ENCODE measurements at places on chromosomes 4 and X.

- DNase-seq = no peak
Observed at GRCh38 chr4:113633467-113633866, 128.1 kb downstream of the CAMK2D start.

- DNase-seq = no peak
Observed at GRCh38 chr4:166078383-166078782, 205.3 kb downstream of the TLL1 start.

DNA sequence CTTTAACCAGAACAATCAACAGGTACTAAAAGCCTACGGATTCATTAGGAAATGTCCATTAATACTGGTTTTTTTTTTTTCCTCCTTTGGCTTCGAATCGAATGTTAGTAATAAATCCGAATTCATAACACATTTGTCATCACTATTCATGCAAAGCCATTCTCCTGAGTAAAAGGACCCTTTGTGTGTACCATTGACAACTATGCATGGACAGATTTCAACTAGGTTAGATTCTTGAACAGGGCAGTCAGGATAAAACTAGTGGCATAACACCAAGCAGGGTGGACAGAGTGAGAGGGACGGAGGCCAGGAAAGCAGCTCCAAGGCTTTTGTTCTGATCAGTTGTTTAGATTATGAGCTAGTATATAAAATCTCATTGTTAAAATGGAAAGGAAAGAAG lies 1722.0 kb upstream of the TENM3 start:
- DNase-seq = no peak

- peak; percentile 68 for DNase-seq
Observed at GRCh38 chrX:24341795-24342194, 18.6 kb upstream of the SUPT20HL1 start.

DNA sequence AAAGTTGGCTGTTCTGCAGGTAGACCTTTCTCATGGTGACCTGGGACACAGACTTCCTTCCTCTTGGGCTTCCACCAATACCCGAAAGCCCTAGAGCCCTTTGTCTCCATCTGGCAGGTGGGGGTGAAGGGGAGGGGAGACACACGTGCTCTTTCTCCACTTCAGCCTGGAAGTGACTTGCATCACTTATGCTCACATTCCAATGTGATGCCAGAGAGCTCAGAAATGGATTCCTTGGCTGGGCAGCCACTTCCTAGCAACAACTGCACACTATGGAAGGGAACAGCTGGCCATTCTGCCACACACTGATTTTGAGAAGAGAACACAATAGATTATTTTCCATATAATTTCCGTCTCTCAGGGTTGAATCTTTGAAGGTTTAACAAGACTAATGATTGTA lies 36.3 kb downstream of the C4orf51 start:
- DNase-seq = no peak

DNA sequence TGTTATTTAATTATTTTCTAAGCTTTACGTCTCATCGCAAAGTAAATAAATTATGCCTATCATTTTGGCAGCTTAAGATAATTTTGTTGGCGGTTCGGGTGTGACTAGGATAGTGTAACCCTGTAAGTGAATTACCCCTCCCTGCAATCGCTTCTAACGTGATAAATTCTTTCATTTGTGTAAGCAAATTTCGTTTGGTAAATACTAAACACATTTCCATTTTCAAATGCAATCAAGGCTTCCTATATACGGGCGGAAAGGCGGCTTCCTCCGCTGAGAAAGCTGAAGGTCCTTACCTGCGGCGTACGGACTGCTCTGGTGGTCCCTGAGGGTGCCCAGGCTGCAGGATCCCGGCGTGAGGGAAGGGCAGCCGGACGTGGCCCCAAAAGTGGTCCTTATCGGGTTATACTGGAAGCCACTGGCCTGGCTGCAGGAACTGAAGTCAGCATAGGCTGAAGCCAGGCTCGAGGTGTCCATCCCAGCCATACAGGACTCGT lies 403 bp downstream of the PHOX2B start:
- DNase-seq = no peak

- DNase-seq = no peak
Observed at GRCh38 chr4:39279416-39279815, 86.7 kb downstream of the RFC1 start.

GRCh38 chr4:13309751-13310150 lies 174.4 kb downstream of the RAB28 start:
- no peak for DNase-seq

- no peak for DNase-seq
Observed at GRCh38 chrX:138690591-138690990, 20.9 kb downstream of the FGF13 start.

GRCh38 chr4:32477518-32477917 lies 1757.3 kb downstream of the PCDH7 start:
- no peak for DNase-seq

DNA sequence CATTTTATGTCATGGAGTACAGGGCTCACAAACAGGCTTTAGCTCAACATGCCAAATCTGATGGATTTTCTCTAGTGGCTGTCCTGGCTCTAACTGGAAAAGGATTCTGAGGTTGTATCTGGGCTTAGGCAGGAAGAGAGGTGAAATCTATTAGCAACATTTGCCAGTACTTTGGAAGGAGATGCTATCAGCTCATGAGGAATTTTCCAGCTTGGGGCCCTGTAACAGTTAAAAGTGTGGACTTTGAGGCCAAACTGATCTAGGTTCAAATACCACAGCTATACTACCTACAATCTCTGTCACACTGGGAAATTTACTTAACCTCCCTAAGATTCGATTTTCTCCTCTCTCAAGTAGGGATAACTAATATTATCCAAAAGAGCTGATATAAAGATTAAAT lies 119.0 kb upstream of the HCCS start:
- no peak for DNase-seq

- DNase-seq = no peak
Observed at GRCh38 chr4:83604321-83604720, 68.4 kb downstream of the GPAT3 start.

DNA sequence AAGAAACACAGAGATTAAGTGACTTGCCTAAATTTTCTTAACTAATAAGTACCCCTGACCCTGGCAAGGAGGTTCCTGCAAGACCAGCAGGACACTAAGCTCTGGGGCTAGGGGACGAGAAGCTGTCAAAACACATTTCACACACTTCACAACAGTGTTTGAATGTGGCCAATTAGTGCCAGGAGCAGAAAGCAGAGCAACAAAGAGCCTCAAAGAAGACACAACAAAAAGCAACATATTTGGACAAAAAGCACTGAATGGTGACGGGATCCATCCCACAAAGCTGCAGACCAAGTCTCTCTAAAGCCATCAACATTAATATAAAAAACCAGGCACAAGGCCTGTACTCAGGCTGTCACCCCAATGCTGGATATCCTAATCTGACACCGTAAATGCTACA lies 361.9 kb upstream of the RASGEF1B start:
- no peak for DNase-seq

DNA sequence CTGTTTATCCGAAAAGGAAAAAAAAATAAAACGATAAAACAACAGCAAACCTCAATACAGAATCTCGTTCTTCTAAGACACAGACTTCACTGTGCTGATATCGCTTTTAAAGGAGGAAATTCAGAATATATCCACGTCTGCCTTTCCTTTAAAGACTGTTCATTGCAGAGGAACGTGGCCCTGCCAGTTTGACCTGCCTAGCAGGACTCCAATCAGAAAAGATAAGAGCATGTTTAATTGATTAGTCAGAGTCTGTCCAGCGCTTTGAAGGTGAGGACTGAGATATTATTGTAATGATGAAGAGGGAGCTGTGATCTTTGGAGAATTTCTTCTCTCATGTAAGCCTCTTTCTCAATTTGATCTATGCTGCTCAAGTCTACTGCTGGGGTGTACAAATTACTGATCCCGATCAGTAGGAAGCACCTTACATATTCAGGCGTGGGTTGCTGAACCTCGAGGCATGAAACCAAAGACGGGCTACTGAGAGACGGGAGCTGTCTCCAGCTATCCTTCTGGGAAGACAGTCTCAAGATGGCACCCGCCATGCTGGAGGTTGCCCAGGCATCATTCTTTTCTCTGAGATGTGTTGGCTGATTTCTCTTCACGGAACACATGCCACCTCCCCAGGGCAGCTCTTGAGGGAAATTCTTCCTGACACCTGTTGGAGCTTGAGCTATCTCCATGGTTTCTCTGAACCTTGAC lies 146.1 kb downstream of the SHOX start:
- DNase-seq = no peak

- no peak for DNase-seq
Observed at GRCh38 chr4:99859618-99860017, 34.6 kb downstream of the LAMTOR3 start.

- peak; percentile 27 for DNase-seq
Observed at GRCh38 chr4:133802359-133803140, 399.0 kb downstream of the PABPC4L start.

DNA sequence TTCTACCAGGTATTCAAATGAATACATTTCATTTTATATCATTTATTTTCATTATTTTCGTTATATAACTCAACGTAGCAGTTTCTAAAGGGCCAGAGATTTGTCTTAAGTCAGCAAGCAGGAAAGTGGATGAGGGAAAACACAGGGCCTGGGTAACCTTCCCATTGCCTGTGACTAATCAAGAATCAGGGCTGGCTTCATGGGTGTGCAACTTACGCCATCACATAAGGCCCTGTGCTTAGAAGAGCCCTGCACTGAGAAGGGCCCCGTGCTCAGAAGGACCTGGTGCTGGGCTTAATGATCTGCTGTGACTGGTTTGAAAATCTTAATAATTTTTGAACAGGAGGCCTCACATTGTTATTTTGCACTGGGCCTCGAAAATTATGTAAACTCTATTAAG lies 65.4 kb upstream of the FAM9C start:
- no peak for DNase-seq

- DNase-seq = no peak
Observed at GRCh38 chrX:55593756-55594257, 29.4 kb upstream of the FOXR2 start.

DNA sequence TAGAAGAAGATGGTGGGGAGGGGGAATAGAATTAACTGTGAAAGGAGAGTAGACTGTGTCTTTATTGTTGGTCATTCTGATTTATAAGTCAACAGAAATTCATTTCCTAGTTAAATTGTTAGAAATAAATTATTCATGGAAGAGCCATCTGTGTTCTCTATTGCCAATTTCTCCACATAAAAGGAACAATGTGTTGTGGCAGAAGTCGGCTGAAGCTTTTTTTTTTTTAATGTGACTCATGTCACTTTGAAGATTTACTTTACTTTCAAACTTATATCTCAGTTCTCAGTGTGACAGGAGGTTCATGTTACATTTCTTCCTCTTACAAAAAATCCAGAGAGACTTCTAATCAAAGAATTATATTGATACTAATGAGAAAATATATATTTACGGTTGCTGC lies 60.5 kb downstream of the CPE start:
- DNase-seq = no peak

GRCh38 chrX:70231666-70232065 lies 2.8 kb upstream of the AWAT1 start:
- no peak for DNase-seq

GRCh38 chr4:171024720-171025303 lies 788.4 kb upstream of the GALNTL6 start:
- DNase-seq = no peak

GRCh38 chr4:148118633-148119032 lies 323.6 kb downstream of the NR3C2 start:
- DNase-seq = no peak

- DNase-seq = no peak
Observed at GRCh38 chr4:8107146-8107657, 51.4 kb downstream of the ABLIM2 start.

GRCh38 chrX:122866532-122866931 lies 317.5 kb upstream of the GRIA3 start:
- DNase-seq = peak; percentile 70

GRCh38 chrX:68876731-68877130 lies 47.9 kb downstream of the EFNB1 start:
- no peak for DNase-seq

DNA sequence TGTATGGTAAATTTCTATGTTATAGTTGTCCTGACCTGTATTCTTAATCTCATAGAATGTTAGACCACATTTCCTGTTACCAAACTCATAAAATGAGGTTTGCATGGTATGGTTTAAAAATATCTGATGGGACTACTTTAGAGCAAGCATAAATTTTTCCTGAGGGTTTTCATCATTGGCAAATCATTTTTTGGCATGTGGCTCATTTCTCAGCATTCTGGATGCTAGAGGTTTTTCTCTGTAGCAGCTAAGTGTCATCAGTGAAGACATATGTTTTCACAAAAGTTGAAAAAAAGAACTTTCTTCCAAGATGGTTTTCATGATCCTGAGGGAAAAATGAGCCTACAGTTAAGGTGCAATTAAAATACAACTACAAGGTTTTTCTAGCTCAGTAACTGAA lies 503.5 kb upstream of the FAM47C start:
- DNase-seq = no peak

DNA sequence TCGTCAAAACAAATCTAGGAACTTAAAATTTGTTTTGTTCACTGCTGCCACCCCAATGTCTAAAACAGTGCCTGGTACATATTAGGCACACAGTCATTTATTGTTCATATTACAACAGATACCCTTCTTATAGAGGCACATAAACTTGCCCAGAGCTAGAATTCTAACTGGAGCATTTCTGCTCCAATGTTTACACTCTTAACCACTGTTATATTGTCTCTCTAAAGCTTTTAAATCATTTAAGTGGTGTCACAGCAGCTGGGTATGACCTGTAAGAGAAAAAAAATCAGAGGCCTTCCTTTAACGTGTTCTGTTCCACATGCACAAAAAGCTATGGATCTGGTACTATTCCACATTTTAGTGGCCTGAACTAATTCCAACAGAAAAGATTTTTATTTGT lies 3.0 kb downstream of the UBE2D3 start:
- DNase-seq = no peak

GRCh38 chrX:149494844-149495565 lies 10.1 kb downstream of the IDS start:
- DNase-seq = no peak

GRCh38 chr4:6017030-6017429 lies 1.2 kb downstream of the C4orf50 start:
- no peak for DNase-seq

DNA sequence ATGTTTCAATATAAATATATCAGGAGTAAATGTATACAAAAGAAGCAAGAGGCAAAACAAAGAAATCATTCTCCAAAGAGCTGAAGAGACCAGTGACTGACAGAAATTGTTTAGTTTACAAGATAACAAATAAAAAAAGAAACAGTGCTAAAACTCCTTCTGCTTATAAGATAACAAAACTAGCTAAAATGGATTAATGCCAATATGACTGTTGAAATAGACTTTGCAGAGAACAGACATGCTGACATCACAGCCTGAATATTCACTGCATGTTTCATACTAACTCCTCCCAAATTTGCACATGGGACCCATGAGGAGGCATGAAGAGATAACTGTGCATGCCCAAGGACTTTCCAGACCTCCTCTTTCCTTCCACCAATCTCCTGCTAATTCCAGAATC lies 6.2 kb upstream of the GABRA4 start:
- no peak for DNase-seq

Measured in non-pigmented ciliary epithelial cell (primary cell).